AG08395 (cell line): ENCODE measurements at places on chromosomes 6 and 20.

- DNase-seq: no peak
Measured at GRCh38 chr6:84908304-84908904, 144.0 kb upstream of the TBX18 start.

GRCh38 chr20:43550456-43550855 is 8.4 kb upstream of the SGK2 start:
- no peak for DNase-seq

- DNase-seq: no peak
Measured at GRCh38 chr6:168212362-168212761, 107.2 kb downstream of the DACT2 start.

- DNase-seq: no peak
Measured at GRCh38 chr20:49319208-49319809, 41.5 kb upstream of the ZNFX1 start.

- no peak for DNase-seq
Measured at GRCh38 chr6:129105793-129106192, 222.9 kb downstream of the LAMA2 start.

DNA sequence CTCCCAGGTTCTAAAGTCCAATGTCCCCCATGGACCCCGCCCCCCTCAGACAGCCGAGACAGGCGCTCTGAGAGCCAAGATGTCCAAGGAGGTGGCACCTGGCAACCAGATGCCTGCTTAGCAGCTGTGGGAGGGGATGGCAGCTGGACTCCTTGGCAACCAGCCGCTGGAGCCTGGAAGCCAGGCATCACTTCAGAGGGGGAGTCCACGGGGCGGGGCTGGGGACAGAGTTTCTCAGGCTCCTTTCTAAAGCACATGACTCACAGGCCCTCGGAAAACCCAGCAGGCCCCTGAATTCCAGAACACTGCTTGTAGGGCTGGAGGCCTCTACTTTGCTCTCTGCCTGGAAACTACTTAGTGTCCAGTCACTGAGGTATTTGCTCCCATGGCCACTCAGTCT is 51.5 kb downstream of the PREX1 start:
- peak; percentile 94 for DNase-seq

- no peak for DNase-seq
Measured at GRCh38 chr6:157892363-157892877, 69.4 kb downstream of the SNX9 start.

- no peak for DNase-seq
Measured at GRCh38 chr6:25918083-25918683, 12.3 kb downstream of the SLC17A2 start.

DNA sequence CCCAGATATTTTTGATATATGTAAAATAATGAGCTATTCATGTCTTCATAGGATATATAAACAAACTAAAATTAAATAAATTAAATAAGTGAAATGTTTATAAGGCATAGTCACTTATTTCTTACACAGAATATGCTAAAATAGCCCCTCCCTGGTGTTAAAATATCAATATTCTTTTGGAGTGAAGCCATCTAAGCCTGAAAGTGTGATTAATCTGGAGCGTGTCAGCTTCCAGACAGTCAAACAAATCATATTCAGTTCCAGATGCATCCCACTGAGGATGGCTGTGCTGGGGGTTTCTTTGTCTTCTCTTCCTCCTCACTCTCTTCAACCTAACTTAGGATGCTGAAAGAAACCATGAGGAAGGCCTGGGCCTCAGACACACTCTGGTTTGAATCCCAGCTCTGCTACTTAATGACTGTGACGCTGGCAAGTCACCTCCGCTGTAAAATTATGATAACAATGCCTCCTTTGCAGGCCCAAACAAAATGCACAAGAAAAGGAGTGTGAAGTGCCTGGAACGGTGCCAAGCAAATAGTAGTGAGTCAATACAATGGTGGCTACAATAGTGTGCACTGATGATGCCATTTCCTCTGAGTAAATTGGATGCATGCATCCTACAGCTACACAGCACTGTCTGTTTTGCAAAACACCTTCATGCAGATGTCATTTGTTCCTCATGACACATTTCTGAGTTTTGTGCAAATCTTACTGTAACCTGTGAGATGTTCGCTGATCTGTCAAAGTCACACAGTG is 161.4 kb downstream of the FOXC1 start:
- DNase-seq: no peak

DNA sequence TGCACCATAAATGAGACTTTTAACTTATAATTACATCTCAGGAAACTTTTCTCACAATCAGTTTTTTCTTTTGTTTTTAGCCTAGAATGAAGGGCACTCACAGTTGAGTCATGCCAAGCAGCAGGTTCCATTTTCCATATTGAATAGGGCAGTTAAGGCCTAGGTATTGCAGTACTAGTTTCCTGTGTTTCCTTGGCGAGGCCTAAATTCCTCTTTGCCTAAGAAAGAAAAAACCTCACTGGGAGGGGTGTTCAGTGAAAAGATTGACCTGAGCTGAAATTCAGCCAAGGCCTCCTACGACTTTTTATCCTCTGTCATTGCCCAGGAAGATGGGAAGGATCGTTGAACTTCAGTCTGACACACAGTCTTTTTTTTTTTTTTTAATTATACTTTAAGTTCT is 85.5 kb downstream of the IMPG1 start:
- no peak for DNase-seq

DNA sequence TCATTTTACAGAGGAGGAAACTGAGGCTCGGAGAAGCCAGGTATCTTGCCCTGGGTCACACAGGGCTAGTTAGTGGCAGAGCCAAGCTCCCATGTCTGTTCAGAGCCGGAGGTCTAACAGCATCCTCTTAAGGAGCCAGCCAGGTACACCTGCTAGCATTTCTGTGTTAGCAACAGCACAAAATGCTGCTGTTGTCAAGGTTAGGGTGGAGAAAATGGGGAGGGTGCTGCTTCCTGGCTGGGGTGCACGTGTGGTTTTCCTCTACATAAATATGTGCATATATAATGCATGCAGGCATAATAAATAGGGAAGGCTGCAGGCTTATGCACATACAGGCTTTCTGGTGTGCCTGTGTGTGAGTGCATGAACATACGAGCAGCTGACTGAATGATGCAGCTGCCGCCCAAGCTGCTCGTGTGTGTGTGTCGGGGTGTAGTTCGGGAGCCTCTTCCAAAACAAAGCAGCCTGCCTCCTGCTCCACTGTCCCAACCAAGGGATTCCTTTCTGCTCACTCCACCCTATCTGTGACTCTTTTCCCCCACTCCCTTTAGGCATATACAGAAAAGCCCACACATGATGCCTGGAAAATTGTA is 86.6 kb downstream of the CD40 start:
- DNase-seq: no peak
